ENCODE measurements at places on chromosomes 4 and X. TPM values are rescaled to one million over a fixed set of nuclear protein-coding genes. Genes with fewer than 3 reads are reported as not detected.

DNA sequence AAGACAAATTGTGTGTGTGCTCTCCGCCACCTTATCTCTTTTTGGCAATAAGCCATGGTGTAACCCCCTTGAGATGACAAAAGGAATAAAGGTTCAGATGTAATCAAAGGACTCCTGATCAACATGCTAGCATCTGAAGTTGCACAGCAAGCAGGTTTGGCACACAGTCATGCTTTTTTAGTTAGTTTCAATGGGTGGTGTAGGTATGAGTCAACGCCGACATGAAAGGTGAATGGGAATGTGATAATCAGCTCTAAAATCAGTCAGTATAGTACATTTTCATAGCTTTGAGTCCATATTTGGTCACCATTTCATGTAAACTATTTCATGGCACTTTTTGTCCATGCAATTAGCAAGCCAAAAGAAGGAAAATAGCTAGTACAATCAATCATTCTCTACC, 50.4 kb upstream of the ETNPPL start:
- DNase-seq, result no peak

GRCh38 chr4:94389595-94390267, 47.1 kb upstream of the HPGDS start:
- DNase-seq, result no peak

DNA sequence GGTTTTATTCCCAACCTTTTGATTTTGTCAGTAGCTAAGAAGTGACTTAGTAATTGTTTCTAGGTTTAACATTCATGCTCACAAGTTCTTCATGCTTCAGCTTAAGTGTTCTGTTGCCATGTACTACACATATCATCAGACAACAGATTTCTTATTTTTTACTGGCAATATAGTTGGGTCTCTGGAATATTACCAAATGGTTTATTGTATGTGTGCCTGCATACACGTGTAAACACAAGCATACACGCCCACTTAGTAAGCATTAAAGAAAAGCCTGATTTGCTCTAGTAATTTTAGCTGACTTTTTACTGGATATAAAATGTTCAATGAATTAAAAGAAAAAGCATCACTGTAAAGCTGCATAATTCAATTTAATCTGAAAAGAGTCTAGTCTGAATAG, 199.8 kb downstream of the CAMK2D start:
- no peak for DNase-seq

DNA sequence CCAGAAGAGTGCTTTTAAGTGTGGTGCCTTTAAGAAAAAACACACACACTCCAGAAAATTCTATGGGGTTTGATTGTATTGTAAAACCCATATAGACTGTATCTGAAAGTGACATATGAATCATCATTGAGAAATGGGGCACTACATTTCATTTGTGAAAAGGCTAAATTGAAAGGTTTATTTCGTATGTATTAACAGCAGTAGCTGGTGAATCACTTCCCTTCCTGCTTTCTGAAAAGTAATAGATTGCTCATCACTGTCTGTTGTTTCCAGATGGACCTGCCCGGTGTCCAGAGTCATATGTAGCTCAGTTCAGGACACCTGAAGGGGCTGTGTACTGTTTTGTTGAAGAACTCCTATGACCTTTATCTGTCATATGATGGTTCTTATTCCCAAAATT, 28.1 kb upstream of the HPRT1 start:
- DNase-seq, result no peak

GRCh38 chrX:139882299-139882698, 50.6 kb downstream of the ATP11C start:
- DNase-seq, result no peak

DNA sequence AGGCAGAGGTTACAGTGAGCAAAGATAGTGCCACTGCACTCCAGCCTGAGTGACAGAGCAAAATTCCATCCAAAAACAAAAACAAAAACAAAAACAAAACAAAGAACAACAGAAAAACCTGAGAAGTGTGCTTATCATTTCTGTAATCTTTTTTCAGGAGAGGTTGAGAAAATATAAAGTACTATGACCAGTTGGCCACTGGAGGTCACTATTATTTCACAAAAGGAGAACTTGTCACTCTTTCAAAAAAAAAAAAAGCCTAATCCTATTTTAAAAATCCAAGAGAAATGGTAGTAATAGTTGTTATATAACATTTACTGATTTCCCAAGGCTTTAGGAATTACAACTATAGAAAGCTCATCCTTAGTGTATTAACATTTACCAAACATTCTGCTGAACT, 24.9 kb upstream of the RNF150 start:
- DNase-seq, result no peak

- DNase-seq, result no peak
Measured at GRCh38 chr4:184402239-184402638, 72.1 kb downstream of the IRF2 start.

- no peak for DNase-seq
Measured at GRCh38 chr4:52914051-52914605, 52.0 kb downstream of the RASL11B start.

DNA sequence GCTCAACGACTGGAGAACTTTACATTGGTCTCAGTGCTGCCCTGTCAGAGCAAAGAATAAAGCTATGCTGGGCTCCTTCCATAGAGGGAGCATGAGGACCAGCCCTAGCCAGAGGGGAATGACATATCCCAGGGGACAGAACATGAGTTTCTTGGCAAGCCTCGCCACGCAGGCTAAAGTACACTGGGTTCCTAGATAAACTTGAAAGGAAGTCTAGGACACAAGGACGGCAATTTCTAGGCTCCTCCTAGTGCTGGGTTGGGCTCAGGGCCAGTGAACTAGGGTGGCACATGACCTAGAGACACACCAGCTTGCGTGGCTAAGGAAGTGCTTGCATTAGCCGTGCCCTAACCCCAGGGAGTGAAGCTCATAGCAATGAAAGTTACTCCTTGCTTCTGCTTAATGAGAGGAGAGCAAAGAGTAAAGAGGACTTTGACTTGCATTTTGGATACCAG, 141.0 kb downstream of the MAB21L2 start:
- no peak for DNase-seq

GRCh38 chr4:42588909-42589308, 68.0 kb downstream of the ATP8A1 start:
- no peak for DNase-seq

DNA sequence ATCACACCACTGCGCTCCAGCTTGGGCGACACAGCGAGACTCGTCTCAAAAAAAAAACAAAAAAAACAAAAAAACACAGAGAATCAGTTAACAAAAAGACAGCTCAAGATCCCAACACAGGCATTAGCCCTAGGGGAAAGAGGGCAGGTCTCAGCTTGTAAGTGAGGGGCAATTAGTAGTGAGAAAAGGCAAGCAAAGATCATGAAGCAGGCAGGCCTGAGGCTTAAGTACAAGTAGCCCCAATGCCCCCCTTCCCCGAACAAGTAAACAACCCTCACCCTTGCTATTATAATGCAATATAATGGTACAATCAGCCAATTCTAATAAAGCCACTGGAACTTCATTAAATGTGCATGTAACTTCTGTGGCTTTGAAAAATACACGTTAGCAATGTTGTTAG, 17.0 kb downstream of the ADGRA3 start:
- no peak for DNase-seq

DNA sequence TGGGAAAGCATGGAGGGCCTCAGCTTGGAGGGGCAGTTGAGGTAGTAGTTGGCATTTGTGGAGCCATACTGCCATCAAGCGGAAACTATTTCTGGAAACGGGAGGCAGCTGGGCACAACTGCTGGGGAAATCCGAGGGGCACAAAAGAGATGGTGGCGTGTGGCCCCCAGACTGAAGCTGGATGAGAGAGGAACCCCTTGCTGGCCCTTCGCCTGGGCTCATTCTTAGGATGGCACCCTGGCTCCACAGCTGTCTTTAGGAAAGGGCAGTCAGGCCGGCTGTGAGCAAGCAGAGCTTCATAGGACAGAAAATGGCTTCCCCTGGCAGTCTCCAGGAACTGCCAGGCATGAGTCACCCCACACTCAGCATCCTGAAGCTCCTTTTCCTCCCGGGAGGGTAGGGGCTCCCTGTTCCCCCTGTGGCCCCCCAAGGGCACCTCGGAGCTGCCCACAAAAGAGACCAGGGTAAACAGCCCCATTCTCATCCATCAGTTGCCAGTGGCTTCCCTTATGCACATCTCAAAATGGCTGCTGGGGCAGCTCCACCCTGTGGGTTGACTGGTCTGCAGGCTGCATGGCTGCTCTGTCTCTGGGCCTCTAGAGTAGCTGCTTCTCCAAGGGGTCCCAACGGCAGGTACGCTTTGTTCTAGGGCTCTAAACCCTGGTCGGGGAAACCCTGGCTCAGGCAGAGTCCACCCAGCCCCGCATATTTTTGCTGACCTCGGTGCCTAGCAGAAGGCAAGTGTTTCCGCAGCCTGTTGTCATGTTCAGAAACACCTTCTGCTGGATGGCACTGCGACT, 64.7 kb downstream of the NBDY start:
- no peak for DNase-seq

GRCh38 chr4:173935622-173936405, 347.7 kb downstream of the FBXO8 start:
- DNase-seq, result no peak

- no peak for DNase-seq
Measured at GRCh38 chrX:11757397-11757718, 679 bp upstream of the MSL3 start.

DNA sequence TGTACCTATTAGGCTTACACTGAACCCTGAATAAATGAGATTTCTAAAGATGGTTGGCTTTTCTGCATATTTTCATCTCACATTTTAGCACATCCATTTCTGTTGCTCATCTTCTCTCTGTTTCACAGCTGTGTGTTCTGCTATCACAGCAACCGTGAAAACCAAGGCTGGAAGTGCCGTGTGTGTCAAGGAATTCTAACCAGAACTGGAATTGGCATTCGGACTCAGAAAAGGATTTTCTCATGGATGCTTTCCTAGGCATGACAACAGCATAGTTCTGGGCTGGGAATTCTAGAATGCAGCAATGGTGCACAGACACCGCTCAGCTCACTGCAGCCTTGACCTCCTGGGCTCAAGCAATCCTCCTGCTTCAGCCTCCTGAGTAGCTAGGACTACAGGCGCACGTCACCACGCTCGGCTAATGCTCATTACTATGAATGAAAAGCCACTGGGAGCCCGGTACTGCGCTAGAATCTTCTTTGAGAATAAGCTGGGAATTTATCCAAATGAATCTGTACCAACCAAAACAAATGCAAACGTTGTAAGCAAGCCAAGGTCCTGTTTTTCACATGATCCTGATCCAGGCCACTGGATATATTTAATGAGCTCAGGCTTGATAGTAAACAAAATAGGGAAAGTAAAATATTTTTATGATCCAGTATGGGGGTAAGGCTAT, 105.2 kb downstream of the RBM47 start:
- DNase-seq, result no peak

DNA sequence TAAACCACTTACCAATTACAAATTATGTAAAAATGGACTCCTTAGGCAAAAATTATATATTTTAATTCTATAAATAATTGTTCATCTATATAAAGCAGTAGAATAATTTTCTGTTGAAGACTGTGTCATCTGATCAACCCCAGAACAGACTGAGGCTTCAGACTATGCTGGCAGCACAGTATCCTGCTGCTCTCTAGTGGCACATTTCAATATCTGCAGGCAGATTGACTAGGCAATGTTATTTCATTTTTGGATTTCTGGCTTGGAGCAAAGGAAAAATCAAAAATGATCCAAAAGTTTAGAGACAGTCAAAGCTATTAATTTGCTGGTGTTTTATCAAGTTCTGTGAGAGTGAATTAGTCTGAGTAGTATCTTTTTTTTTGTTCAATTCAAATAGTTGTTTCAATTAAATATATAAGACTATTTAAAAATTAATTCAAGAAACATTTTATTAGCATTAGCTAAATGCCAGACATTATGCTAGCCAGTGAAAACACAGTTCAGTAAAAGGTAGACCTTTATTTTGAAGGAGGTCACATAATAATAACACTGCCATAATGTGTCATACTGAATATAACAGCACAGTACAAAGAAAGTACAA, 21.3 kb upstream of the SULT1E1 start:
- DNase-seq, result no peak

DNA sequence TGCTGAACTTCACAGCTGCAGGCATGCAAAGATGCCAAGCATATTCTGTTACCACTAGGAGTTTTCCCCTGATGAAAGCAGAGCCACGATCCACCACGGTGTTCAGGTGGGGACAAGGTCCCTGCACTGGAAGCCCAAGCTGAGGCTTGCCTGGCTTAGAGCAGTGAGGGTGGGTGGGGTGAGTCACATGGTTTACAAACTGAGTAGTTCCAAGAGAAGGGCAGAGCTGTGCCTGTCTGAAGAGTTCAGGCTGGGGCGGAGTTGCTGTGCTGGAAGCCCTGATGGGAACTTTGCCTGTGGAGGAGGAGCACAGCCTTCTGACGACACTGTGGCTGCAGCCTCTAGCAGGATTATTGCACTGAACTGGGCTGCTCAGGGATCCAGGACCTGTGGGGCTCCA, 45.5 kb downstream of the FAM9B start:
- no peak for DNase-seq

- no peak for DNase-seq
Measured at GRCh38 chr4:20265726-20266125, 14.0 kb downstream of the SLIT2 start.

GRCh38 chrX:17590892-17591740, 146.2 kb upstream of the SCML1 start:
- DNase-seq, result peak; percentile 29

GRCh38 chr4:80309294-80310004, 26.1 kb upstream of the CFAP299 start:
- no peak for DNase-seq

- DNase-seq, result peak; percentile 19
Measured at GRCh38 chr4:21949073-21949457, 493 bp upstream of the KCNIP4 start.

DNA sequence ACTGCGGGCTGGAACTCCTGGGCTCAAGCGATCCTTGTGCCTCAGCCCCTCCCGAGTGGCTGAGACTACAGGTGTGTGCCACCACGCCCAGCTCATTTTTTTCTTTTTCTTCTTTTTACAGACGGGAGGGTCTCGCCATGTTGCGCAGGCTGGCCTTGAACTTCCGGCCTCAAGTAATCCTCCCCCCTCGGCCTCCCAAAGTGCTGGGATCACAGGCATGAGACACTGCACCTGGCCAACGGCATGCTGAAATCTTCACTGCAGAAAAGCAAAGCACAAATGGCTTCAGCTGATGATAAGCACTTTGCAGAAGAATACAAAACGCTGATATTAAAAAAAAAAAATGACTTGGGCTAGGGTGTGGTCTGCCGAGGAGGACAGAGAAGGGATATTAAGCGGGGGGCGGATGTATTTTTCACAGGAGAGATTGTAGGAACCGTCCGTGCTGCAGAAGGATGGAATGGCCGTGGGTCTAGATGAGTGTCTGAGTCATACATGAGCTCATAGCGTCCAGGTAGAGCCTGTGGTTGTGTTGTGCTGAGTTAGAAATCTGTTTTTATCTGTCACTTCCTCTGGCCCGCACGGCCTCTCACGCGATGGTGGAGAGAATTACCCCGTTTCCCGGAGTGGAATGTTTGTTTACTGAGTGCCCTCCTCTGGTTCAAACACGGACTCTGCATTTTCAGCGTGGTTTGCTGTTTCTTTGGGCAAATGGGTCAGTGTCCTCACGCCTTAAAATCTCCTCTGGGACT, 8.5 kb upstream of the AKAP17A start:
- peak; percentile 38 for DNase-seq

- no peak for DNase-seq
Measured at GRCh38 chr4:176031922-176032321, 33.7 kb upstream of the WDR17 start.

The GPR119 gene
- total RNA-seq, result not detected

The NALF2 gene
- not detected for total RNA-seq

The GUCY1B1 gene
- not detected for total RNA-seq

The NOCT gene
- 4.7 TPM for total RNA-seq

The PDZD11 gene
- 27.0 TPM for total RNA-seq

The UGT8 gene
- 0.17 TPM for total RNA-seq

The NOX1 gene
- total RNA-seq, result not detected

The CHRDL1 gene
- not detected for total RNA-seq

The PCSK1N gene
- 1.2 TPM for total RNA-seq

The STIM2 gene
- total RNA-seq, result 70.2 TPM

The OPHN1 gene
- total RNA-seq, result 0.09 TPM

All from activated naive CD8-positive, alpha-beta T cell treated with anti-CD3 and anti-CD28 coated beads, Interleukin-2, amount 10 ng/mL, durations not matched to agents 7 days and 5 days (primary cell).